ENCODE measurements at places on chromosomes 4 and X. TPM values are rescaled to one million over a fixed set of nuclear protein-coding genes. Genes with fewer than 3 reads are reported as not detected.

Gene HTR2C
- 3.2 TPM for total RNA-seq

Gene PCDH11X
- total RNA-seq: 47.7 TPM

Gene LGI2
- 3.1 TPM for total RNA-seq

Gene FRMD7
- not detected for total RNA-seq

Gene PLCXD1
- total RNA-seq: 86.3 TPM

Gene C4orf51
- 17.9 TPM for total RNA-seq

Gene SORCS2
- 4.9 TPM for total RNA-seq

Gene CFI
- total RNA-seq: not detected

Gene MAGIX
- 1.00 TPM for total RNA-seq

Gene UGT2B15
- not detected for total RNA-seq

Gene P2RY4
- total RNA-seq: not detected

Gene NAP1L5
- 1.3 TPM for total RNA-seq

Gene PHEX
- 0.04 TPM for total RNA-seq

Gene EVC
- 4.5 TPM for total RNA-seq

Gene CXCL6
- total RNA-seq: 0.17 TPM

Gene ITGB1BP2
- 4.2 TPM for total RNA-seq

Gene TXK
- not detected for total RNA-seq

Gene ATP1B4
- not detected for total RNA-seq

Gene HTN1
- not detected for total RNA-seq

Gene RNF150
- 1.1 TPM for total RNA-seq

Gene EXOC1L
- not detected for total RNA-seq

Gene ART3
- 0.42 TPM for total RNA-seq

Gene GAGE12H
- total RNA-seq: not detected

Gene FAM9C
- 0.07 TPM for total RNA-seq

Gene TKTL1
- not detected for total RNA-seq

Gene DMD
- 30.5 TPM for total RNA-seq

Gene COX7B
- total RNA-seq: 220 TPM

Gene TNIP3
- not detected for total RNA-seq

Gene FAM149A
- total RNA-seq: 13.9 TPM

Gene DDX60
- 3.5 TPM for total RNA-seq

Gene YTHDC1
- total RNA-seq: 83.7 TPM

Gene ANTXR2
- total RNA-seq: 7.7 TPM

Gene MAGEB17
- 0.21 TPM for total RNA-seq

Gene PPM1K
- total RNA-seq: 19.8 TPM

Gene PPP3CA
- 31.4 TPM for total RNA-seq

Gene GSPT2
- total RNA-seq: 13.5 TPM

Gene PLAC8
- 0.41 TPM for total RNA-seq

Gene TEX13C
- total RNA-seq: 0.18 TPM

Gene ASMT
- total RNA-seq: 0.44 TPM

Gene PCDH19
- total RNA-seq: 2.4 TPM

Gene CLGN
- 6.7 TPM for total RNA-seq

Gene NSUN7
- 26.5 TPM for total RNA-seq

Gene TMPRSS11A
- not detected for total RNA-seq

Gene RASL11B
- total RNA-seq: 20.6 TPM

Gene ASB12
- total RNA-seq: 0.78 TPM

Gene XAGE1B
- total RNA-seq: not detected

Gene FAM200B
- 39.5 TPM for total RNA-seq

Gene H2BW2
- not detected for total RNA-seq

Gene RASSF6
- total RNA-seq: 0.66 TPM

Gene NPNT
- 0.97 TPM for total RNA-seq

Gene PCDH7
- 3.7 TPM for total RNA-seq

Gene HS6ST2
- total RNA-seq: 9.3 TPM

Gene COL4A6
- 26.8 TPM for total RNA-seq

Gene TMEM47
- 7.4 TPM for total RNA-seq

All from H7 (cell line).